A549 treated with Hydrocortisone at 1 μM for 4 hours (cell line): ENCODE measurements at places on chromosomes 2 and 18. TPM values are rescaled to one million over a fixed set of nuclear protein-coding genes. Genes with fewer than 3 reads are reported as not detected.

Gene GATA6
- total RNA-seq = 1.4 to 1.7 TPM (median 1.4 TPM) in 5 replicates

Gene COL6A3
- 0.14 to 0.43 TPM (median 0.36 TPM) in 5 replicates for total RNA-seq

Gene EIF2AK2
- total RNA-seq = 16.7 to 34.6 TPM (median 22.1 TPM) in 5 replicates

Gene TUBA4A
- 251 to 336 TPM (median 266 TPM) in 5 replicates for total RNA-seq

Gene CCDC121
- 3.3 to 5.0 TPM (median 3.7 TPM) in 5 replicates for total RNA-seq

Gene GLI2
- 17.3 to 24.6 TPM (median 22.1 TPM) in 5 replicates for total RNA-seq

Gene RNF144A
- 6.5 to 9.9 TPM (median 8.7 TPM) in 5 replicates for total RNA-seq

Gene CRYGD
- total RNA-seq = not detected in 5 replicates

Gene BMP10
- total RNA-seq = not detected in 5 replicates

Gene FAM228A
- not detected in 5 replicates for total RNA-seq

Gene POTEC
- not detected in 5 replicates for total RNA-seq

Gene ALLC
- total RNA-seq = 0.07 TPM in 1 of 5 replicates, not detected in the others

Gene RTKN
- 20.2 to 26.0 TPM (median 21.9 TPM) in 5 replicates for total RNA-seq

Gene LRP1B
- under 0.01 TPM in 1 of 5 replicates, not detected in the others for total RNA-seq

Gene MAP3K19
- not detected in 5 replicates for total RNA-seq

Gene GREB1L
- 2.2 to 6.4 TPM (median 4.7 TPM) in 5 replicates for total RNA-seq

Gene PID1
- total RNA-seq = 3.3 to 4.8 TPM (median 4.2 TPM) in 5 replicates

Gene C1D
- 34.7 to 54.7 TPM (median 37.2 TPM) in 5 replicates for total RNA-seq

Gene CCDC141
- total RNA-seq = 0.01 TPM in 1 of 5 replicates, not detected in the others

Gene EVX2
- not detected in 5 replicates for total RNA-seq

Gene POTEJ
- not detected in 5 replicates for total RNA-seq

Gene TEX44
- not detected in 5 replicates for total RNA-seq

Gene GALR1
- total RNA-seq = not detected in 5 replicates

Gene CYP27A1
- total RNA-seq = 0.05 to 0.21 TPM (median 0.15 TPM) in 5 replicates

Gene FAM124B
- not detected in 5 replicates for total RNA-seq

Gene COPS8
- 144 to 170 TPM (median 147 TPM) in 5 replicates for total RNA-seq

Gene GPR155
- 0.13 to 0.74 TPM (median 0.44 TPM) in 5 replicates for total RNA-seq

Gene SPP2
- total RNA-seq = not detected in 5 replicates

Gene RNF152
- total RNA-seq = 0.06 to 0.25 TPM (median 0.13 TPM) in 5 replicates

Gene DNER
- total RNA-seq = 10.4 to 13.8 TPM (median 11.2 TPM) in 5 replicates

Gene EVA1A
- 8.0 to 10.3 TPM (median 8.4 TPM) in 5 replicates for total RNA-seq

Gene AQP12A
- total RNA-seq = not detected in 5 replicates

Gene TBR1
- 0.03 to 0.07 TPM (median 0.04 TPM) in 4 of 5 replicates, not detected in the other for total RNA-seq

Gene SERPINB4
- total RNA-seq = 0.09 to 0.25 TPM (median 0.18 TPM) in 4 of 5 replicates, not detected in the other

Gene AAK1
- total RNA-seq = 9.8 to 17.5 TPM (median 13.8 TPM) in 5 replicates

Gene CD8B
- total RNA-seq = not detected in 5 replicates

Gene PLCD4
- total RNA-seq = 0.24 to 0.77 TPM (median 0.47 TPM) in 5 replicates

Gene GPR35
- 0.61 to 0.90 TPM (median 0.87 TPM) in 5 replicates for total RNA-seq

Gene RGPD3
- 0.06 to 0.23 TPM (median 0.17 TPM) in 5 replicates for total RNA-seq
